ENCODE measurements at places on chromosomes 5 and 9. TPM values are rescaled to one million over a fixed set of nuclear protein-coding genes. Genes with fewer than 3 reads are reported as not detected.

DNA sequence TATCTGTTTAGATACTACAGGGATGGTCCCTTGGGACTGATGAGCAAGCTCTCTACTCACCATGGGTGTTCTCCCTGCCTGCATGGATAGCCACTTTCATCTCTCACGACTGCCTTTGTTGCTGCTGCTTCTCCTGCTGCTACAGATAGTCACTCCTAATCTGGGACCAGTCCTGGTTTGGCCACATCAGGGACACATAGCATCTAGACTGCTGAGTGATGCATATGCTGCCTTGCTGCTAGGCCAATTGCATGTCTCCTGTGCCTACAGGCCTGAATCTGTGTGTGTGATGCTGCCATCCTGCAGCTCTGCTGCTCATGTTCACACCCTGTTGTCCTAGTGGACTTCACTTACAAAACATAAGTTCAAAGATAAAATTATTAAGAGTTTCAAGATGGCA, 297.1 kb downstream of the HCN1 start:
- no peak for DNase-seq

The CAMK4 gene
- 6.0 TPM for total RNA-seq

The ANKRD34B gene
- total RNA-seq = 0.10 TPM

DNA sequence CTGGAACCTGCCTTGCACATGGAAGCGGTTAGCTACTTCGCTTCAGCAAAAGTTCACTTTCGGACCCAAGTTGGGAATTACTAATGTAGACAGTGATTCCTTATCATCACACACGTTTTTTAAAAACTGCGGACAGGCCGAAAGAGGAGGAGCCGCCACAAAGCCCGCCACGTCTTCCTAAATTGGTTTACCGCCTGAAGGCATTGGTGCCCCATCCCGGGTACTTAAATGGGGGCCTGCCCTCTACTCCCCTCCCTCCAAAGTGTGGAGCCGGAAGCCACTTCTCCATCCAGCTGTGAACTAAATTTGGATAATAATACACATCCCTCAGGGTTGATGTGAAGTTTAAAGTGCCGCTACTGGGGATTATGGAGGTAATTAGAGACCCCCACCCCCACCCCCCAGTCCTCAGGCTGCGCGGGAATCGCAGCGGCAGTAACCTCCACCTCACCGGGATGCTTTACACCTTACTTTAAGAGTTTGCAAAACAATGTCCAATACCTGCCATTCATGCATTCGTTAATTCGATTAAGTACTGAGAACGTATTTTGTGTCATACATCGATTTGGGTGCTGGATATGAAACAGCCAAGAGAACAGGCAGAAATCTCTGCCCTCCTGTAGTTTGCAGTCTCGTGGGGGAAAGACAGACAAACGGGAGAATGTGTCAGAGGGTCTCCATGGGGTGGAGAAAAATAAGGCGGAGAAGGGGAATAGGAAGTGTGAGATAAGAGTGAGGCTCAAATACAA, 937 bp upstream of the MACROH2A1 start:
- DNase-seq = no peak

DNA sequence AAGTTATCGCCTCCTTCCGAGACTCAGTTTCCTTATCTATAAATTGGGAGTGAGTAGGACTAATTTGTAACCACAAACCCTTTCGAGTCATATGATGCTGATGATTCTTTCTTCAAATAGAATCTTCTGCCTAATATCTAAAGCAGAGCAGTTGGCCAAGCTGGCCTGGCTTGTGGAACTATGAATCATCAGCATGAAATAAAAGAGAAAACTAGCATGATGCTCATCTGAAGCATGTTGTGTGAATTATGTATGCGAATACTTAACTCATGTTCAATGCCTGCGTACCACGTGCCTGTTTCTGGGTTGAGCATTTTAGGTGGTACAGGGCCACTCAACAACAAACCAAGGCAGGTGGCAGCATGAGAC, 15.0 kb upstream of the ORM1 start:
- no peak for DNase-seq

DNA sequence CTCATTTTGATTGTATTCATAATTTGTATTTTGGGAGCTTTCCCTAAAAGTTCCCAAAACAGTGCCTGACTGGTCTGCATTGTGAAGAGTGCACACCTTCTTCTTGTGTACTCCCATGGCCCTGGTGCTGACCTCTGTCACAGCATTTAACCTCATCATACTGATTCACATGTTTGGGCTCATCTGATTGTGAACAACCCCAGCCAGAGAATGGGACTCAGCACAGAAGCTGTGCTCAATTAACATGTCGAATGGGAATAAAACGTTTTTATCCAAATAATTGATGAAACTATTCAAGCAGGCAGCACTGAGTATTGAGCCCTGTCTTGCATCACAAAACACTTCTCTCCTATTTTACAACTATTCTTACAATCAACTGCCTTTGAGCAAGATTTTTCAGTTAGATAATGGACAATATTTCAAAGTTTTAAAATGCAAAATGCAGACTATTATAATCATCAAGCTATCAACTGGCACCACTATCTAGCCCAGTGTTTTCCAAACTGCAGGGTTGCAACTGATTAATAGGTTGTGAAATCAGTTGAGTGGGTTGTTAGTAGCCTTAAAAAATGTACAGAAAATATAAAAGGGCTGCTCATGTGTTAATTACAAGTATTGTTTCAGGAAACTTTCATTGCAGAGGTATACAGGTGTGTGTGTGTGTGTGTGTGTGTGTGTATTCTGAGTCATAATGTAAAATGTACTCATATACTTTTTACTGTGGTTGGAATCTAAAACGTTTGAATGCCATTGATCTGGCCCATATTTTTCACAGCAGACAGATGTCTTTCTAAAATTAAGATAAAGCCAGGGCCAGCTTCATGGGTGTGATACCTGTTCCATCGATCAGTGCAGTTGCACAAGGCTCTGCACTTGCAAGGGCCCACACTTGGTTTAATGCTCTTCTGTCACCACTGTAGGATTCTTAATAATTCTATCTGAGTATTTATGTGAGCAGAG, 190.5 kb downstream of the PIK3R1 start:
- DNase-seq = no peak

GRCh38 chr9:121750715-121751623, 99.5 kb downstream of the DAB2IP start:
- DNase-seq = no peak

DNA sequence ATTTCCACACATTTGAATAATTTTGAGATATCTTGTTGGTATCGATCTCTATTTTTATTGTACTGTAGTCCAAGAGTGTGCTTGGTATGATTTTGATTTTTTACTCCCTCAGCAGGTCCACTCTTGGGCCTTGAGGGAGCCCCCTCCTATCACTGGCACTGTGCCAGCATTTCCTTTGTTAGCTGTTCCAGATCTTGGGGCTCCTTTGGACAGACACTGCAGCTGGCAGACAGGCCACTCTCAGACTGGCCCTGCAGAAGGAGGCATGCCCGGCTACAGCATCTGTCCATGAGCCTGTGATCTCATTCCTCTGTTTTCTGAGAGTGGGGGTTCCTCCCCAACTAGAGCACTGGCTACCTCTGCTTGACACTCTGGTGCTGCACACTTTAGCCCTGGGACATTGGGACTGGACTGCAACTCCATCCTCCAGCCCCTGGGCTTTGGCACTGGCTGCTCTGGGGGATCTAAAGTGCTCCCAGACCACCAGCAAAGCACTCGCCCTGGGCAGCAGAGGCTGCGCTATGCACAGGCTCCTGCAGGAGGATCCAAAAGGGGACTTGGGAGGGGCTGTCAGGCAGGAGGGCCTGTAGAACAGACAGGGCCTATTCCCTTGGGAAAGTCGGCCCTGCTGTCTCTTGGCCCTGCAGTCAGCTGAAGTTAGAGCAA, 271.3 kb upstream of the DMAC1 start:
- no peak for DNase-seq

The ERCC8 gene
- 14.7 TPM for total RNA-seq

DNA sequence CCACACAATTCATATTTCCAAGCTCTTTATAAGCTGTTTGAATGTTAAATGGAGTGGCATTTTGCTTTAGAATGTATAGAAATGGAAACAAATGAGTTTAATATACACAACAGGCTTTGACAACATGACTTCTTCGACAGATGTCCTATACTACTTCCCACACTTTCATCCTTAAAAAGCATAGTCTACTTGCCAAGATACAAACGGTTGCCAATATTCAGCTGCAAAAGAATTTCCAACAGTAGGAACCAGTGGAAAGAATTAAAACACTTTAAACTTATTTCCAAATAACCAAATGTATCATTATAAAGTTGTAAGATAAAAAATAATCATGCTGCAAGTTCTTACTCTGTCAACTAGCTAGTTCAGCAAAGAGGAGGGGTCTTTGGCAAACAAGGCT, 456.4 kb downstream of the PDE4D start:
- no peak for DNase-seq

The ADAMTS13 gene
- 3.2 TPM for total RNA-seq

DNA sequence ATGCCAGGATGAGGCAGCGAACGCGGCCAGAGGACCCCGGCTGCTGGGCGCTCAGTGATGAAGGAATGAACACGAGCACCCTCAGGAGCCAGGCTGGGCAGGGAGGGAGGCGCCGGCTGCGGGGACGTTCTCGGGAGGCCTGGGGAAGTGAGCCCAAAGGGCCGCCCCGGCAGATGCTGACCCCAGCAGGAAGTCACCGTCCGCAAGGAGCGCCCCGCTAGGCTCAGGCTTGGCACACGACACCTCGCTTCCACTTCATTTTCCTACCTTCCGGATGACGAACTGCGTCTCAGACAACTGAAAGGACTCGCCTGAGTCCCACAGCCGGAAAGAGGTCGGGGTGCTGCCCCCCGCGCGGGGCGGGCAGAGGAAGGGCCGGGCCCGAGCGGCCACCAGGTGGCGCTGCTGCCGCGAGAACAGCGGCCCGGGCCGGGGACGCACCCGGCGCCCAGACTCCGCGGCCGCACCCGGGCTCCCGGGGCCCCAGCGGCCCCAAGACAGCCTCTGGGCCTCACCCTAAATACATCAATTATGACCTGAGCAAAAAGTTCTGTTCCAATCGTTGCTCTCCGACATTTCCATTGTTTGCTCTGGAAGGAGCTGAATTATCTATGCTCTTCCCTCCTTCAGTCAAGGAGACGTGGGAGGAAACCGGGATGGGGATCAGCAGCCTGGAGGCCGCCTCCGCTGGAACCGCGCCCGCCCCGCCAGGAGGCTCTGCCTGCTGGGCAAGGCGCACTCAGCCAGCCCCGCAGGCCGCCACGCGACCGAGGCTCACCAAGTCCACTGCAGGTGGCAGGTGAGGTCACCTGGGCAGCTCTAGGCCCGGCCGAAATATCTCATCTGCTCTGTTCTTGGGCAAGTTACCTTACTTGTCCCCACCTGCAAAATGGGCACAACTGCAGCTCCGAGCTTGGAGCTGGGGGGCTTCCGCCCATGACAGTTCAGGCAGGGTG, 107.0 kb downstream of the ZNF354C start:
- peak; percentile 5 for DNase-seq

Data from skin of body (tissue), 3 donors.